CD4-positive, alpha-beta T cell treated with Interleukin-17A for 4 hours (primary cell): ENCODE measurements at places on chromosomes 12 and 14.
A peak's percentile ranks its signal among the peaks of the same experiment; 100 is the strongest.

DNA sequence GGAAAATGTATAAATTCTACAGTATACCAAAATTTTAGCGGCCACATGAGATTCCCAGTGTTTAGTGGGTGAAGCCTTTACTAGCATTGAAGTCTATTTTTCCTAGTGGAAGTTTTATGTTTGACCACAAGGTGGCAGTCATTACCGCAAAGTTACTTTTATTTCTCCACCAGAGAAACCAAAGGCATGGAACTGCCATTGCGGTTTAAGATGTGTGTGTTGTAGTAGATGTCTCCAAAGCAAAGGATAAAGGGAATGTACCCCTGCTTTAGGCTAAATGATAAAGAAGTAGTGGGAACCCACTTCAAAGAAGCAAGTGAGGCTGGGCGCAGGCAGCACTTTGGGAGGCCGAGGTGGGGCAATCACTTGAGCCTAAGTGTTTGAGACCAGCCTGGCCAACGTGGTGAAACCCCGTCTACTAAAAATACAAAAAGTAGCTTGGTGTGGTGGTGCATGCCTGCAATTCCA lies 140.5 kb downstream of the PRKCH start:
- DNase-seq = peak; percentile 47

DNA sequence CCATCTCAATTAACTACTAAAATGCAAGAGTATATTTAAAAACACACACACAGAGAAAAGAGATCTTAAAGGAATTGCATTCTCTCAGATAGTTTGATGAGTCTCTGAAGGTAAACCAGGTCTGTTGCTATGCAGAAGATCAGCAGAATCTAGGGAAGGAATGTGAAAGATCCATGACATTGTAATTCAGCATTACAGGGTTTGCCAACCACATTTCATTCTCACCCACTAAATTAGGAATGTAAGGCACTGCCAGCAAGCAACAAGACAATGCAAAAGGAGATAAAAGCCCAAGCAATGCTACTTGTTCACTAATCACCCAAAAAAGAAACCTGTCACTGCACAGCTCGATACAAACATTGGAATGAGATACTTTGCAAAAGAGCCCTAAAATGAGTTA lies 106.3 kb downstream of the LRIG3 start:
- DNase-seq = no peak

DNA sequence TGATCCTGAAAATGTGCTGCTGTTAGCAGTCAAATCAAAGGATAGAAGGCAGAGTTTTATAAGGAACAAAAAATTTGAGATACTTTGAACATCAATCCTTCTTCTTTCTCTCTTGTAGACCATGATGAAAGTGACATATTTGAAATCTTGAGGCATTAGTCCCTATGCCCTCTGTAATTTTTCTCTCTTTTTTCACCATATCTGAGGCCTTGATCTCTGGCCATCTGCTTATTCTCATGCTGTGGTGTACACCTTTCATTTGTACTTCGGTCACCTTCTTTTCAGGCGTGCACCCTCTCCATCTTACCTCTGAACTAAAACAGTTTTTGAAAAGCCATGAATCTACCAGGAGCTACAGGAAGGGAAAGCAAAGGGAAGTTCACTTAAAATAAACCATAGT lies 420.9 kb downstream of the C12orf50 start:
- DNase-seq = no peak

DNA sequence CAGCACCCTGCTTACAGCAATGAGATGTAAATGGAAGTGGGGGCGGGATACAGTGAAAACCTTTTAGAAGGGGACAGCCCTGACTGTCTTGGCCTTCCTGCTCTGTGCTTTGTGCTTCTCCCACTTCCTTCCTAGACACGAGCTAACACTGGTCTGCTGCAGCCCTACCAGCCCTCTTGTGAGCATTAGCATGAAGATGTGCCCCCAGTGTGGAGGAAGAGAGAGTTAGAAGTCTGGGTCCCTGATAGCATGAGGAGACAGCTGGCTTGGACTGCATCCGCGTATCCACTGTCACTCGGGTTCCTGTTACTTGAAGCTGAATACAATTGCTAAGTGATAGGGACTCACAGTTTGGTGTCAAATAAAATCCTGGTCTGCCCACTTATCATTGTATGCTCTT lies 248.1 kb upstream of the SOX5 start:
- DNase-seq = no peak

DNA sequence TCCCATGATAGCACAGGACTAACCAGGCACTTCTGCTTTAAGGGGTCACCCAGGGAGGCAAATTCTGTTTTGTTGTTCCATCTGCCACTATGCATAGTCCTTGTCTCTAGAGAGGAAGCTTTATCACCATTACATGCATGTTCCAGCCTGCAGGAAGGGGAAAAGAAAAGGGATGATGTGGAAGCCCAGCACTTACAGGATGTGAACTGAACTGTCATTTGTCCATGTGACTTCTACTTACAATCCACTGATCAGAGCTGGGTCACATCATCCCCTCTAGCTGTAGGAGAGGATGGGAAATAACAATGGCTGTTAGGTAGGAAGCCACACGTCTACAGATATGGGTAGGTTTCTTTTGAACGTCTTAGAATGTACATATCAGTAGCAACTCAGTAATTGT lies 203.1 kb downstream of the PTPRO start:
- DNase-seq = no peak

- no peak for DNase-seq
These were observed 6.6 kb upstream of the KRT76 start for GRCh38 chr12:52783563-52784316.

DNA sequence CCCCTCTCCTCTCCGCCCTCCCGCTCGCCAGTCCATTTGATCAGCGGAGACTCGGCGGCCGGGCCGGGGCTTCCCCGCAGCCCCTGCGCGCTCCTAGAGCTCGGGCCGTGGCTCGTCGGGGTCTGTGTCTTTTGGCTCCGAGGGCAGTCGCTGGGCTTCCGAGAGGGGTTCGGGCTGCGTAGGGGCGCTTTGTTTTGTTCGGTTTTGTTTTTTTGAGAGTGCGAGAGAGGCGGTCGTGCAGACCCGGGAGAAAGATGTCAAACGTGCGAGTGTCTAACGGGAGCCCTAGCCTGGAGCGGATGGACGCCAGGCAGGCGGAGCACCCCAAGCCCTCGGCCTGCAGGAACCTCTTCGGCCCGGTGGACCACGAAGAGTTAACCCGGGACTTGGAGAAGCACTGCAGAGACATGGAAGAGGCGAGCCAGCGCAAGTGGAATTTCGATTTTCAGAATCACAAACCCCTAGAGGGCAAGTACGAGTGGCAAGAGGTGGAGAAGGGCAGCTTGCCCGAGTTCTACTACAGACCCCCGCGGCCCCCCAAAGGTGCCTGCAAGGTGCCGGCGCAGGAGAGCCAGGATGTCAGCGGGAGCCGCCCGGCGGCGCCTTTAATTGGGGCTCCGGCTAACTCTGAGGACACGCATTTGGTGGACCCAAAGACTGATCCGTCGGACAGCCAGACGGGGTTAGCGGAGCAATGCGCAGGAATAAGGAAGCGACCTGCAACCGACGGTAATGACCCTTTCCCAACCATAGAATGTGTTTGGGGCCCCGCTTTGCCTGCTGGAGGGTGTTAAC lies 615 bp downstream of the CDKN1B start:
- DNase-seq = peak; percentile 47

DNA sequence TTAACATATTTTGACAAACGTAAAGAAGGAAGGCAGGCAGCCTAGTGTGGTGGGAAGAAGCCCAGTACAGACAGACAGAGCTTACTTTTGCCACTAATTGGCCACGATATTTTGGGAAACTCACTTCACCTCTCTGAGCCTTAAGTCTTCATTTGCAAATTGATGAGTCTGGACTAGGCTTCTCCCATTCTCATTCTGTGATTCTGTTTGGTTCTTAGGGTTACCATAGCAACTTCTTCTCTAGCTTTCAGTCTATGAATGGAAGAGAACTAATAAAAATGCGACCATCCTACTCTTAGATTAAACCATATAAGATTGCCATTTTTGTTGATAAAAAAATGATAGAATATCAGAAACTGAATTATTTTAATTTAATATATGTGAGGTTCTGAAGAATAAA lies 210.5 kb downstream of the SNAPC1 start:
- no peak for DNase-seq

DNA sequence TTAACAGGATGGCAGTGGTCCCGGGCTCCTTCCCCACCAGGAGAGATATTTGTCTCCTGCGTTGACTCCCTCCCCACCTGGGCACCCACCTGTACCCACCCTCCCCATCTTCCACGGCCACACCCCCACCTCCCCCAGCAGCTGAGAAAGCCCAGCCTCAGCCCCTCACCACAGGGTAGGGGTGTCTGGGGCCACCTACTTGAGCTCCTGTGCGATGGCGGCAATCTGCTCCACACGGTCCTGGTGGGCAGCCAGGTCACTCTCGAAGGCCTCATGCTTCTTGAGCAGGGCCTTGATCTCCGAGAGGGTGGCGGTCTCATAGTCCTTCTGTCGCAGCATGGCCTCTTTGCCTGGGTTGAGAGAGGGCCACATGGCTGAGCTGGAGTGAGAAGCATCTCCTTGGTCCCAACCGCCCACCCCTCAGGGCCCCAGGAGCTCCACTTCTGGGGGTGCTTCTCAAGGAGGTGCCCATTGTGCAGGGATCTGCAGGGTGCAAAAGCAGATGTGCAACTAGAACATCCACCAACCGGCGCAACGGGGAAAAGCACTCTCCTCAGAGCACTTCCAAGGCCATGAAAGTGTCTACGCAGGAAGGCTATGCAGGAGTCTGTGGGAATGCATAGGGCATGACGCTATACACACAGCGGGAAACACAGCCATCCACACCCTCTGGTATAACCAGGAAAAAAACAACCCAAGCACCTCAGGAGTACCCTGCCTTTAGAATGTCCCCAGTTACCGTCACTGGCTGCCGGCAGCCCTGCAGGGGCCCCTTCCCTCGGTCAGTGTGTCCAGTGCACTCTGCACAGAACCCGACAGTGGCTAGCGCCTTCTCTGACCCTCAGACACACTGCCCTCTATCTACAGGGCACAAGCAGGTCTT lies 92.6 kb upstream of the ZFP36L1 start:
- DNase-seq = no peak

GRCh38 chr12:76480796-76481195 lies 78.8 kb downstream of the OSBPL8 start:
- DNase-seq = no peak

GRCh38 chr12:52655251-52655650 lies 3.2 kb upstream of the KRT2 start:
- DNase-seq = no peak

DNA sequence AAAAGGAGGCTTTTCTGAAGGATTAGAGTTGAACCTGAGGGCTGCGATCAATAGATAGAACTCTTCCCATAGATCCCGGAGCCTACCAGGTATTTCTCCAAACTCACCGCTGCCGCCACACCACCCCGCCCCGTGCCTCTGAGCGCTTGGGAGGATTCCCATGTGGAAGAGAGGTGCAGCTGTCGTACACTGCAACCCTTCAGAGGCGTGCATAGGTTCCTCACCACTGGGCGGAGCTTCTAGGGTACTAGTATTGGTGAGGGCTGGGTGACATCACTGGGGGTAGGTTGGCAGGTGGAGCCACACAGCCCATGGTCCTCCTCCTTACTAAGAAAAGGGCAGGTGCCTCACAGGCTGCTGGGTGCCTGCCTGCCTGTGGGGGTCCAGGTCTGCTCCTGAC lies 127.0 kb downstream of the TSPAN9 start:
- DNase-seq = no peak

DNA sequence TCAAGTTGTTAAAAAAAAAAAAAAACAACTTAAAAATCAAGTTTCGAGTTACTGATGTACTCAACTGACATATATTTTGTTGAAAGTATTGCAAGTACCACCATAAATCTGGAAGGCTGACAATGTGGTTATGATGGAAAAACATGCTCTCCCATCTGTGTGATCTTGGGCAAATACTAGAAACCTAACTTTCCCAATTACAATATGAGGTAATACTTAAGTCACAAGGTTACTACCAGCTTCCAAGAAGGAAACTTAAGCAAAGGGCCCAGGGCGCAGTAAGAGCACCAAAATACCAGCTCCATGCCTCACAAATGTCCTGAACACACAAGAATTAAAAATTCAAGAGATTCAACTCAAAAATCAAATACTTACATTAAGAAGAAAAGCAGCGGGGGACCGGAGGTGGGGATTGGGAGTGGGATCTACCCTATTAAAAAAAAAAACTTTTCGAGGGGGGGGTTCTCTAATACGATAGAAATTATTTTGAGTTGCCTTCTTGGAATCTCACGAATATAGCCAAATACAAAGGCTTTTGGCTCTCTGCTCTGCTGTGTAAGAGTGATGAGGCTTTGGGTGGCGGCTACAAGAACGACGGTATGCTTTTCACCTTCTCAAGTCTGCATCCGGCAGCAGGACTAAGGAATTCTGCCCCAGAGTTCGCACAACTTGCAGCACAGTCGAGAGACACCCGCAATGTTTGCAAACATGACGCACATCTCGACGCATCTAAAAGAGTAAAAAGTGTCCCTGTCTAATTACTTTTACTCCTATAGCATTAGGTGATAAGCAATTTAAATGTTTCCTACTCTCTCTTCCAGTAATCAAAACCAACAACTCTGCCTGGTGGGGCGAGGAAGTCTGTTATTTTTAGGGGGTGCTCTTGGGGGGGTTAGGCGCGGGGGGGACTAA lies 1.1 kb downstream of the SAV1 start:
- peak; percentile 58 for DNase-seq

- peak; percentile 48 for DNase-seq
These were observed 442.6 kb downstream of the DPF3 start for GRCh38 chr14:72451054-72451972.

GRCh38 chr12:29053567-29053966 lies 95.5 kb upstream of the FAR2 start:
- DNase-seq = no peak

GRCh38 chr12:21912318-21912717 lies 28.9 kb downstream of the ABCC9 start:
- no peak for DNase-seq

DNA sequence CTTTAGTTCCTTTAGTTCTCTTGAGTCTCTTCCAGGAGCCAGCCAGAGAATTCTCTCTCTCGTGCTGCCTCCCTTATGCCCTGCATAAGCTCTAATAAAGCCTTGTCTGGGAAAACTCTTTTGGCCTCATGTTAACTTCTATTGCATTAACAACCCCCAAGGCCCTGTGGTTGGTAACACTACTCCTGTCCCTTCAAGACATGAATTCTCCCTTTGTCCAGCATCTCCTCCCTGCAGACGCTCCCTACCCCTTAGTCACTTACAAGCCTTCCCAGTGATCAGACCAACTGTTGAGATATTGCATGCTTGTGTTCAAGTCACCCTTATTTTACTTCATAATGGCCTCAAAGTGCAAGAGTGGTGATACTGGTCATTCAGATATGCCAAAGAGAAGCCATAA lies 12.1 kb downstream of the LTBR start:
- DNase-seq = no peak

- no peak for DNase-seq
These were observed 22.1 kb upstream of the CD69 start for GRCh38 chr12:9782547-9783382.

DNA sequence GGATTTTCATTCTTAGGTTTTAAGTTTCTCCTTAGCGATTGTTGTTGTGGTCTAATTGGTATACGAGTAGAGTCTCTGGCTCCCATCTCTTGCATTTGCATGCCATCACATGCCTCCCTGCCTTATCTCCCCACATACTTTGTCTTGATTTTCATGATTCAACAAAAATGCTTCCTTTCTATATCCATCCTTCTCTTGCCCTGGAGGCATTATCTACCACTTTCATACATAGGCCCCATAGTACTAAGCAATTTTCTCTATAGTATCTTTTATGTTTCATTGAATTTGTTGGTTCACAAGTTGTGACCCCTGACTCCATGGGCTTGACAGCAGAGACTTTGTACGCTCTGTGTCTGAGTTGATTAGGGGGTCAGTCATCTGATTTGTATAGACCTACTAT lies 226.1 kb downstream of the ACSS3 start:
- DNase-seq = no peak

- peak; percentile 55 for DNase-seq
These were observed 22.4 kb upstream of the PDE1B start for GRCh38 chr12:54526812-54527630.

GRCh38 chr14:71399057-71399487 lies 491.8 kb downstream of the PCNX1 start:
- DNase-seq = no peak
